Tibial artery (tissue), 4 donors: ENCODE measurements at places on chromosomes 7 and 10.

- peaks cover 13% of the 10 kb centered on the region for H3K4me1 ChIP-seq
- H3K4me3 ChIP-seq, result no peak overlapping the region
- H3K27me3 ChIP-seq, result no peaks in the 10 kb centered on the region
- DNase-seq, result no peak
- peak overlapping the region; percentile 73 for H3K27ac ChIP-seq
Measured at GRCh38 chr10:10872764-10873163, 144.9 kb upstream of the CELF2 start.

DNA sequence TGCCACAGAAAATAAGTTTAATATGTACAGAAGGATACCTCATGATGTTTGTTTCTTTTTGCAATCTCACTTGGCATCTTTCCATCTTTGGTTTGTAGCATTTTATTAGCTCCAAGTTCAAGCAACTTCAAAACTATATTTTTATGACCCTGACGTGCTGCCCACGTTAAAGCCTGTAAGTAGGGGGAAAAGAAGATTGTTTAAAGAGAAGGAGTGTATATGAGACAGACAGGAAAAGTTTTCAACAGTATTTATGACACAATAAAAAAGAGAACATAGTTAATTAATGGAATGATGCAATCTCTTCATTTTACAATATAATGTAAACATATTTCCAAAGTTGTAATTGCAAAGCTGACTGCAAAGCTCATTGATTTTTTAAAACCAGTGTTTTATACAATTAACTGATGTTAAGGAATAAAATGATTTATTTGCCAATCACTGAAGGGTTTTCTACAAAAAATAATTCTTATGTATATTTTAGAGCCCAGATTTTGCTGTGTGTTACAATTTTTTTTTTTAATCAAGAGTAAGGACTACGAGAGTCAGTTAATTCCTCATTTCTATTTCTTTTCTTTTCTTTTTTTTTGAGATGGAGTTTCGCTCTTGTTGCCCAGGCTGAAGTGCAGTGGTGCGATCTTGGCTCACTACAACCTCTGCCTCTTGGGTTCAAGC, 42.5 kb downstream of the ASZ1 start:
- no peaks in the 10 kb centered on the region for H3K36me3 ChIP-seq
- DNase-seq, result no peak
- no peak overlapping the region for H3K27ac ChIP-seq
- H3K4me1 ChIP-seq, result no peaks in the 10 kb centered on the region
- no peaks in the 10 kb centered on the region for H3K27me3 ChIP-seq

GRCh38 chr10:19946791-19947190, 130.6 kb downstream of the PLXDC2 start:
- DNase-seq, result no peak
- peaks cover 47% of the 10 kb centered on the region for H3K4me1 ChIP-seq
- H3K36me3 ChIP-seq, result no peaks in the 10 kb centered on the region
- H3K4me3 ChIP-seq, result no peak overlapping the region

DNA sequence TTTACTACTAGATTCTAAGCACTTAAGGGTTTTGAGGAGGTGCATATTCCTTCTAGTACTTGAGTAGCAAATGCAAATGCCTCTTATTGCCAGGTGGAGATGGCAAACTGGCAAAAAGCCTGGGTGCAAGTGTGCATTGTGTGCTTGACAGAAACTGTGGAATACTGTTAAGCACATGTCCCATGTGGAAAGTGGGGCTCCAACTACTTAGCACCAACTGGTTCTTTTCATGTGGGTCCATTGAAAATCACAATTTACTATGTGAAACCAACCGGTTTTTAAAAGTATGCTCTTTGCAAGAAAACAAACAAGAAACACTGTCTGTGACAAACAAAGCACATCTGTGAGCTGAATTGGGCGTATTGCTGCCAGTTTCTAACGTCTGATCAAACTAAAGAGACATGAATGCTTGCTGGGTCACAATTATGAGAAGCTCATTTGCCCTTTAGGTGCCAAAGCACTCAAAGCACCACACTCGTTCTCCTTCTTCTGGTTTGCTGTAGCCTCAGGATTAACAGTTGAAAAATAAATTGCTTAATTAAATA, 197.4 kb downstream of the SEMA3E start:
- H3K4me3 ChIP-seq, result no peak overlapping the region
- H3K27ac ChIP-seq, result no peak overlapping the region
- H3K4me1 ChIP-seq, result no peaks in the 10 kb centered on the region
- H3K36me3 ChIP-seq, result no peaks in the 10 kb centered on the region

GRCh38 chr7:94492601-94493000, 17.0 kb upstream of the CASD1 start:
- H3K4me1 ChIP-seq, result no peaks in the 10 kb centered on the region
- no peak for DNase-seq
- no peak overlapping the region for H3K27ac ChIP-seq
- H3K36me3 ChIP-seq, result no peaks in the 10 kb centered on the region

GRCh38 chr7:125316466-125316865, 386.8 kb upstream of the POT1 start:
- no peaks in the 10 kb centered on the region for H3K27me3 ChIP-seq
- H3K27ac ChIP-seq, result no peak overlapping the region

DNA sequence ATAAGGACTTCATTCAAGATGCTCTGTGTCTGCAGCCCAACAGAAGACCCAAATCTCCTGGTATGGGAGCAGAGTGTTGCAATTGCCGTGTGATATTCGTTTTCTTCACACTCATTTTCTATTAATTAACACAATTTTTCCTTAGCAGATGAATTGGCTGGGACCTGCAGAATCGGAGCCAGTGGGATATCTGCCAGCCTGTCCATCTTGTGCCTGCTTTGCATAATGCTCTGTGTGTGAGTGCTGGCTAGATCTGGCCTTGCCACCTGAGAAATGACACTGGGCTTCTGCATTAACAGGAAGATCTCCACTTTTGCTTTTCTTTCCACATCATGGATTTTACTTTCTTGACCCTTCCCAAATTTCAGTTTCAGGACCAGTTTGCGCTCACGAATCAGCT, 70.4 kb upstream of the GPR158 start:
- no peaks in the 10 kb centered on the region for H3K27me3 ChIP-seq
- no peaks in the 10 kb centered on the region for H3K4me1 ChIP-seq
- no peak overlapping the region for H3K27ac ChIP-seq
- H3K4me3 ChIP-seq, result no peak overlapping the region
- no peak for DNase-seq
- no peaks in the 10 kb centered on the region for H3K36me3 ChIP-seq

- H3K4me3 ChIP-seq, result no peak overlapping the region
- no peaks in the 10 kb centered on the region for H3K27me3 ChIP-seq
- peaks cover 8% of the 10 kb centered on the region for H3K36me3 ChIP-seq
- DNase-seq, result no peak
- H3K4me1 ChIP-seq, result no peaks in the 10 kb centered on the region
Measured at GRCh38 chr7:66689081-66689480, 51.5 kb upstream of the RABGEF1 start.

GRCh38 chr7:114889646-114890285, 32.1 kb upstream of the MDFIC start:
- no peak overlapping the region for H3K27ac ChIP-seq
- H3K4me3 ChIP-seq, result no peak overlapping the region
- no peak for DNase-seq
- no peaks in the 10 kb centered on the region for H3K36me3 ChIP-seq
- no peaks in the 10 kb centered on the region for H3K27me3 ChIP-seq

DNA sequence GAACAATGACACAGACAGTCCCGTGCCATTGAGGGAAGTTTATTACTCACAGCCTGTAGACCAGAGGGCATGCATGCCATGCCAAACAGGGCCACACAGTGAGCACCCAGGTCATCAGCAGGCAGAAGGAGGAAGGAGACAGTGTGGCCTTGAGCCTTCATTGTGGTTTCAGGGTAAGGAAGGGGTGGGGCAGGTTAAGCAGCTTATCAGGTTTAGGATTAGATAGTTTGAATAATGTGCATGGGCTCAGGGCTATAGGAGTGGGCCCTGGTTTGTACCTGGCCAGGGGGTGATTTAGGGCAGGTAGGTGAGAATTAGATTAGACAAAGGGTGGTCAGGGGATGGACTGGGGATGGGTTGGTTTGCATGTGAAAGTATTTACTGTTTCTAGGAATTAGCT, 67.9 kb downstream of the ADCY1 start:
- no peaks in the 10 kb centered on the region for H3K36me3 ChIP-seq
- no peak overlapping the region for H3K4me3 ChIP-seq
- no peaks in the 10 kb centered on the region for H3K27me3 ChIP-seq
- no peaks in the 10 kb centered on the region for H3K4me1 ChIP-seq
- H3K27ac ChIP-seq, result no peak overlapping the region

DNA sequence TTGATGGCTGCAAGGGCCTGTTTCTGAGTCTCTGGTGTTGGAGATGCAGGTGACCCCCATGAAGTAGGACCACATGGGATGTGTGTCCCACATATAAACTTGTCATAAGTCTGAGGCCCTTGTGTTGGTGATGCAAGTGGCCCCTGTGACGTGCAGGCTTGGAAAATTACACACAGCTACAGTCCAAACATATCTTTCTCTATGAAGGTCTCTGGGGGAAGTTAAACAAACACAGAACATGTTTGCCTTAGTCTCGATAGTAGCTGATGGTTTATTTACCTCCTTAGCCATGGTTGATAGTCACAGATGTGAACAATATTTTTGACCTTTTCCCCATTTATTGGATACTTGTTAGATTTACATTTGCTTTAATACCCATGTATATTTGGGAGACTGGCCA, 64.7 kb downstream of the ADCY1 start:
- no peaks in the 10 kb centered on the region for H3K36me3 ChIP-seq
- H3K4me3 ChIP-seq, result no peak overlapping the region
- no peak for DNase-seq

GRCh38 chr10:30285970-30286369, 63.1 kb downstream of the MTPAP start:
- no peak overlapping the region for H3K4me3 ChIP-seq
- H3K4me1 ChIP-seq, result no peaks in the 10 kb centered on the region
- no peak overlapping the region for H3K27ac ChIP-seq
- DNase-seq, result no peak

GRCh38 chr7:101545441-101546190, 83.5 kb downstream of the MYL10 start:
- H3K36me3 ChIP-seq, result no peaks in the 10 kb centered on the region
- no peak overlapping the region for H3K4me3 ChIP-seq
- H3K27ac ChIP-seq, result no peak overlapping the region
- DNase-seq, result no peak
- H3K27me3 ChIP-seq, result peaks cover 31% of the 10 kb centered on the region

- no peaks in the 10 kb centered on the region for H3K27me3 ChIP-seq
- no peaks in the 10 kb centered on the region for H3K4me1 ChIP-seq
- no peak for DNase-seq
- H3K27ac ChIP-seq, result no peak overlapping the region
- H3K36me3 ChIP-seq, result no peaks in the 10 kb centered on the region
- no peak overlapping the region for H3K4me3 ChIP-seq
Measured at GRCh38 chr10:80252296-80252887, 37.1 kb downstream of the MAT1A start.

GRCh38 chr7:49020145-49020544, 95.8 kb downstream of the CDC14C start:
- DNase-seq, result no peak
- H3K27ac ChIP-seq, result no peak overlapping the region
- H3K36me3 ChIP-seq, result no peaks in the 10 kb centered on the region
- H3K27me3 ChIP-seq, result no peaks in the 10 kb centered on the region

DNA sequence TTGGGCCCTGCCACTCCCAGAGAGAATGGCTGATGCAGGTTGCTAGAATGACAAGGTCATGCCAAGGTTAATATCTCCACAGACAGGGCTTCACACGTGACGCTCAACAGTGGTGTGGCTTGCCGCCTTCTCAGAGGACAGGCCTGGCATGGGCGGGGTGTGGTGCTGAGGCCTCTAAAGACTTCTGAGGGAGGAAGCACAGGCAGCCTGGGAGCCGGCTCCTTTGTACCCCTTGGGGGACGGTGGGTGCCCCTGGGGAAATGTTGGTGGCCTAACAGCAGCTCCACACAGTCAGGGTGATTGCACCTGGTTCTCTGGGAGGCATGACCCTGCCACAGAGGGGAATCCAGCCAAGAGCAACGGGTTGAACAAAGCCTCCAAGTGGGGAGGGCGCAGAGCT, 115.1 kb downstream of the PKD1L1 start:
- no peaks in the 10 kb centered on the region for H3K27me3 ChIP-seq
- no peak overlapping the region for H3K27ac ChIP-seq
- H3K36me3 ChIP-seq, result no peaks in the 10 kb centered on the region
- no peak for DNase-seq
- no peaks in the 10 kb centered on the region for H3K4me1 ChIP-seq
- no peak overlapping the region for H3K4me3 ChIP-seq

DNA sequence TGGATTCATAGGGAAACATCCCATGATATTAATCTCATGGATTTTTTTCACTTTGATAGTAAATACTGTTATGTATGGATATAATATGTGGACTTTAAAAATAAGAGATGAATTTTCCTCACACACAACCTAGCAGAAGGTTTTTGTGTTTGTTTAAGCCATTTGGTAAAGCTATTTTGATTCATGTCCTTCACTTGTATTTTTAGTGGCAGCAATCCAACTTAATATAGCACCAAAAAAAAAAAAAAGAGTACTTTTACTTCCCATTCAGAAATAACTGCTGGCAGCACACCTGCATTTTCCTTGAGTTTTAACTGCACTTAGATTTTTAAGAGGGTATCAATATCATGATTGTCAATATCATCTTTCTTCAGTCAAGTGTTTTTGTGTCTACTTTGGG, 60.0 kb downstream of the MCMBP start:
- no peaks in the 10 kb centered on the region for H3K27me3 ChIP-seq
- H3K36me3 ChIP-seq, result peaks cover 22% of the 10 kb centered on the region
- DNase-seq, result no peak

DNA sequence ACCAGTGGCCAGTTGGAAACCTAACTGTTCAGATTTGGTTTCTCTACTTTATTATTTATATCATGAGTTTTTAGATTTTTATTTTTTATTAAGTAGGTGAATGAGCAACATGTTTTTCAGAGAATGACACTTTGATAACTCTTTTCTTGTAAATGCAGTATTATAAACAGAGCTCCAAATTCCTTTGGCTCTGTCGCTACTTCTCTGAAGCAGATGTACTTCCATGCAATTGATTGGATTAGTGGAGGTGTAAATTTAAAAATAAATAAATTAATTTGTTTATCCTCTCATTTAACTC, 34.3 kb upstream of the ICA1 start:
- no peak for DNase-seq
- no peak overlapping the region for H3K27ac ChIP-seq
- H3K4me3 ChIP-seq, result no peak overlapping the region
- no peaks in the 10 kb centered on the region for H3K36me3 ChIP-seq

- peak overlapping the region; percentile 34 for H3K27ac ChIP-seq
- H3K4me3 ChIP-seq, result no peak overlapping the region
- no peaks in the 10 kb centered on the region for H3K27me3 ChIP-seq
- peaks cover 79% of the 10 kb centered on the region for H3K4me1 ChIP-seq
- H3K36me3 ChIP-seq, result no peaks in the 10 kb centered on the region
- DNase-seq, result no peak
Measured at GRCh38 chr10:5419466-5420094, 7.2 kb downstream of the NET1 start.

GRCh38 chr7:140237390-140237789, 60.6 kb upstream of the KDM7A start:
- peaks cover 4% of the 10 kb centered on the region for H3K4me1 ChIP-seq
- no peak overlapping the region for H3K4me3 ChIP-seq
- H3K27ac ChIP-seq, result no peak overlapping the region
- no peaks in the 10 kb centered on the region for H3K36me3 ChIP-seq
- DNase-seq, result no peak
- no peaks in the 10 kb centered on the region for H3K27me3 ChIP-seq
